ENCODE measurements at places on chromosomes 3 and 15.

GRCh38 chr3:157542711-157543500 lies 39.7 kb upstream of the VEPH1 start:
- no peak for DNase-seq

- no peak for DNase-seq
Measured at GRCh38 chr15:76333720-76334437, 2.7 kb upstream of the ISL2 start.

- no peak for DNase-seq
Measured at GRCh38 chr15:35657679-35658311, 111.8 kb upstream of the DPH6 start.

DNA sequence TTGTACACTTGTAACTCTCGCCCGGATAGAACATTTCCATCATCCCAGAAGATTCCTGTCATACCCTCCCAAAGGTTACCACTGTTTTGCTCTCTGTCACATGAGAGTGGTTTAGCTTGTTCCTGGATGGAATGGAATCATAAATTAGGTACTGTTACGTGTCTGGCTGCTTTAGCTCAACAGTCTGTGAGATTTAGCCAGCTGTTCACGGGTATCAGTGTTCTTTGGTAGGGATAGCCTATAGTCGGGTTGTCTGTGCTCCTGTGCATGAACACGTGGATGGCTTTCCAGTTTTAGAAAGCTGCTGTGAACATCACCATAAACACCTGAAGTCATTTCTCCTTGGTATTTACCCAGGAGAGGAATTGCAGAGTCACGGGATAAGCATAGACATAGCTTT lies 58.2 kb upstream of the NR2C2 start:
- DNase-seq: no peak

DNA sequence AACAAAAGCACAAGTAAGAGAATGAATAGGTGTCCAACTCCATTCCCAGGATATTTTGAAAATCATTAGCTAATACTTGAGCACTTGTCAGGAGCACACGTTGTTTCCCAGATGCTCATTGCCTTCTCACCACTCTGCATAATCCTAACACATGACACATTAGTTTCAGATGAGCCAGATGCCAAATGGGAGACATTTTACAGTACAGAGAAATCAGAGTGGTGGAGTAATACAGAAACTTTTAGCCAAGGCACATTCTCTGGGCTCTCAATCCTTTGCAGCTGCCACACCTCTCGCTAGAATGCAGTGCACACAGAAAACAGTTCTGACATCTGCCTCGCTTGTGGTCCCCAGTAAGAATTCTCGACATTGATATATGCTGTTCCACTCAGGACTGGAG lies 76.6 kb downstream of the P3H2 start:
- DNase-seq: no peak
